ENCODE measurements at places on chromosomes 5 and 9.

GRCh38 chr5:156474251-156474650 is 147.3 kb downstream of the SGCD start:
- H3K27ac ChIP-seq, result no peak overlapping the region
- peaks cover 8% of the 10 kb centered on the region for H3K4me1 ChIP-seq
- DNase-seq, result no peak
- H3K27me3 ChIP-seq, result no peaks in the 10 kb centered on the region
- no peak overlapping the region for H3K4me3 ChIP-seq
- H3K36me3 ChIP-seq, result no peaks in the 10 kb centered on the region

DNA sequence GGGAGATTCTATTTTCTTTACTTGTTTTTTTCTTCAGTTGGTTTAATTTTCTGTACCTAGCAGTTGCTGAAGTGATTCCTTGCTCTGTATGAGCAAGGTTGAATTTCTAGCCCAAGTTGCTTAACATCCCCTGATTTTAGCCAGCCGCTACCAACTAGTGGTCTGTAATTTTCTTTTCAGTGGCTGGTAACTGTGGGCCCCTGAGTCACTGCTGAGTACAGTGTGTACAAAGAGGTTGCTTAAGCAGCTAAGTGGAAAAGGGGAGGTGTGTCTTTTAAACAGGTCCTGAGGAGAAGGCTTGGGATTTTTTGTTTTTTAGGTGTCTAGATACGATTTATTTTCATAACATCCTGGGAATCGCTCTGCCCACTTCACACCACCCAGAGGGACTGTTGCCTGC is 254.7 kb downstream of the NR3C1 start:
- H3K4me1 ChIP-seq, result no peaks in the 10 kb centered on the region
- H3K27me3 ChIP-seq, result no peaks in the 10 kb centered on the region
- H3K36me3 ChIP-seq, result no peaks in the 10 kb centered on the region

DNA sequence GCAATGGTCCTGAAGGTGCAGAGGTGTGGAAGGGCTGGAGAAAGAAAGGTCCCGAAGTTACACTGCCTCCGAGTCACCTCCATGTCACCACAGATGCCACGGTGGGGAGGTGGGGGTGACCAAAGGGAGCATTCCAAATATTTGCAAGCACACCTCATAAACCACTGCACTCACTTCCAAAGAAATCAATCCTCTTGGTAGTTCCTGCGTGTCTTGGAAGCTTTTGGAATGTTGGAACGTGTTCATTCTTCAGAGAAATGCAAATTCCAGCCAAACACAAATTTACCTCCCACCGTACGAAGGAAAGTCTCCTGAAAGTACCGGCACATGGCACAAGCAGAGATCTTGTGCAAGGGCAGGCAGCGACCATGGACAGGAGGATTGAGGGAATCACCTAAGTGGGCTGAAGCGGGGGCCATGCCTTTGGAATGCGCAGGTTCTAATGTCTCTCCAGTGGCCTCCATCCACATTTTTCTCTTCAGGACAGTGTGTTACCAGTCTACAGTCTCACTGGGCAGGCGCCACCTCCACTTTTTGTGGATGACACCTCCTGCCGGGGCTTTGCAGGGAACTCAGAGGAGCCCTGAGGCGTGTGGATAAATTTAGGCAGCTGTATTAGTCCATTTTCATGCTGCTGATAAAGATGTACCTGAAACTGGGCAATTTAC is 54.0 kb downstream of the NSUN2 start:
- H3K27me3 ChIP-seq, result peaks cover 51% of the 10 kb centered on the region
- no peak overlapping the region for H3K27ac ChIP-seq

DNA sequence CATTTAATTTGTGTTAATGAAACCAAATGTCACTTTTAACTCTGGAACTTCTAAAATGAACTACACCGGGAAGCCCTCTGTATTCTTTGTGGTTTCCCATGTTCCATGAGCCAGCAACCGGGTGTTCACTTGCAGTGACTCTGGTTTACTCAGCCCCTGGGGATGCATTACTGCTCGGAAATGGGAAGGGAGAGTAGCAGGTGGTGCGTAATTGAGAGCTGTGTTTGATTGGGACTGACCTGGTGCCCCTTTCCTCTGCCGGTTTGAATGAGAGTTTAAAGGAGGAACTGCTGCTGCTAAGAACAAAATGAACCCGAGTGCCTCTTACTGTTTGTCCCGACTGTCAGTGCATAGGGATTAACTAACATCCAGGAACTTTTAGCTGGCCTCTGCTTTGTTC is 100.1 kb upstream of the DHFR start:
- peak; percentile 71 for DNase-seq
- peaks cover 5% of the 10 kb centered on the region for H3K36me3 ChIP-seq
- no peak overlapping the region for H3K4me3 ChIP-seq
- no peaks in the 10 kb centered on the region for H3K27me3 ChIP-seq

DNA sequence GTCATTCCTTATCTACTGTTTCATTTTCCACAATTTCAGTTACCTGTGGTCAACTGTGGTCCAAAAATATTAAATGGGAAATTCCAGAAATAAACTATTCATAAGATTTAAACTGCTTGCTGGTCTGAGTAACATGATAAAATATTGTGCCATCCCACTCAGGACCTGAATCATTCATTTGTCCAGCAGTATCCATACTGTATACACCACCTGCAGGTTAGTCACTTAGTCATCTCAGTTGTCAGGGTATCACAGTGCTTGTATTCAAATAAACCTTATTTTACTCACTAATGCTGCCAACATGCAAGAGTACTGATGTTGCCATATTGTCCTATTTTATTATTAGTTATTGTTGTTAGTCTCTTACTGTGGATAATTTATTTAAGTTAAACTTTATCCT is 139.7 kb downstream of the FBXO4 start:
- no peak for DNase-seq
- H3K4me3 ChIP-seq, result no peak overlapping the region
- H3K36me3 ChIP-seq, result no peaks in the 10 kb centered on the region
- H3K27me3 ChIP-seq, result no peaks in the 10 kb centered on the region
- no peak overlapping the region for H3K27ac ChIP-seq

GRCh38 chr9:4423207-4423610 is 67.1 kb upstream of the SLC1A1 start:
- no peak overlapping the region for H3K4me3 ChIP-seq
- no peak overlapping the region for H3K27ac ChIP-seq
- no peaks in the 10 kb centered on the region for H3K36me3 ChIP-seq
- no peak for DNase-seq

DNA sequence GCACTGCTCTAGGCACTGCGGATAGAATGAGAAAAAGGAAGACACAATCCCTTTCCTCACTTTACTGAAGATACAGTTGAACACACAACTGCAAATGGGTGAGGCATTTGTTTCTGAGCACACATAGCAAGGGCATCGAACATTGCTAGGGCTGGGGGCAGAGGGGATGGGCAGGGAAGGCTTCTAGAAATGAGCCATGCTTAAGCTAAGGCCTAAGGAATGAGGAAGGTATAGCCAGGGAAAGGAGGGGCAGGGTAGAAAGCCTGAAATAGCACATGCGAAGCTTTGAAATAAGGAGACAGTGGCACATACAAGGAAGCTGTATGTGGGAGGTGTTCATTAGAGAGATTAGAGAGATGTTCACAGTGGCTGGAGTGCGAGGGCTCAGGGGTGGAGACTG is 92.7 kb downstream of the KIF4B start:
- no peak for DNase-seq
- no peaks in the 10 kb centered on the region for H3K27me3 ChIP-seq
- H3K4me3 ChIP-seq, result no peak overlapping the region

- H3K4me1 ChIP-seq, result no peaks in the 10 kb centered on the region
- H3K4me3 ChIP-seq, result no peak overlapping the region
- no peaks in the 10 kb centered on the region for H3K27me3 ChIP-seq
Measured at GRCh38 chr5:154300207-154300883, 109.8 kb downstream of the GALNT10 start.

DNA sequence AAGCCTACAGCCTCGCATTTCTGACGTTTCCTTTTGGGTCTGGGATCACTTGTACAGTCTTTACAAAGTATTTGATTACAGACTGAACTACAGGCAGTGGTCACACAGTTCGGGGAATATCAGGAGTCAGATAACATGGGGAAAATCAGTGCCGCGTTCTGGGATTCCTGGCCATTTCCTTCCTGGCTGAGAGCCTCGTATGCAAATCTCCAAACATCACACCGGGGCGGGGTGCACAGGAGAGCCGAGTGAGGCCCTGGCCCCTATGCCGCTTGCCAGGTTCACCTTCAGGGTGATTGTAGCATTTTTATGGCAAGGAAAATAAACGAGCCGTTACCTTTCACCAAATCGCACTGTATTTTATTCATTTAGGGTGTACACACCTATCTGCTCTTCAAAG is 29.6 kb upstream of the SLC9A3 start:
- no peaks in the 10 kb centered on the region for H3K27me3 ChIP-seq
- H3K4me3 ChIP-seq, result no peak overlapping the region
- no peak overlapping the region for H3K27ac ChIP-seq

DNA sequence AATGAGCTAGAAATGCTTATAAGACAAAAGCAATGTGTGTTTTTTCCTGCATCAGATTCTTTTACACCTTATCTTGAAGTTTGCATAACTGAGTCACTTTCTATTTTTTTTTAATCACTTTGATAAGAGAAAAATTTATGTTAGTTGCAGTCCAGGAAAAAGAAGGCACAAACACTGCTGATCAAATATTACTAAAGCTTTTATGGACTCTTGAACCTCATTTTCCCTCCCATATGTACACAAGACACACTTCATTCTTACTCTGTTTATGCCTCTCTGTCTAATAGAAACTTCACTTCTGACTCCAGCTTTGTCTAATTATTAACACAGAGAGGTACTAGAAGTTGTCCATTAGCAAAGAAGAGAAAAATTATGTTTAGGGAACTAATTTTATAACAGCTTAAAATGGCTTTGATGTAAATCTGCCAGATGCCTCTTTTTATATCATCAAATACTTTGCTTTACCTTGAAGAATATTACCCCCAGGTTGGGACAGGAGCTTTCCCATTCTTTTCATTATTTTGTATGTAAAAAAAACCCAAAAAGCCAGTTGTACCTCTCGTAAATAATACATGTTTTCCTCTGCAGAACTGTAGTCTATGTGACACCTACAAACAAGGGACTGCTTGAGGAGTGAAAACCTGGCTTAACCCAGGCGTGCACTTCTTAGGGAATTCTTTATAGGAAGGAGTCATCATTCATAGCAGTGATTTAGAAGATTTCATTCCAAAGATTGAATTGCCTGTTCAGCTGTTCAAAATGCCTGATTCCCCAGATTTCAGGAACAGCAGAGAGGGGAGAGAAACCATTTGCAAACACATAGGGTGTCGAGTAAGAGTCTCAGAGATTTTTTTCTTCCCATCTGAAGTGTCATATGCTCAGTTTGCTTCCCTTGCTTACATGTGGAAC is 72.6 kb downstream of the DAPK1 start:
- peaks cover 17% of the 10 kb centered on the region for H3K4me1 ChIP-seq
- H3K36me3 ChIP-seq, result peaks cover 9% of the 10 kb centered on the region
- no peak overlapping the region for H3K27ac ChIP-seq

DNA sequence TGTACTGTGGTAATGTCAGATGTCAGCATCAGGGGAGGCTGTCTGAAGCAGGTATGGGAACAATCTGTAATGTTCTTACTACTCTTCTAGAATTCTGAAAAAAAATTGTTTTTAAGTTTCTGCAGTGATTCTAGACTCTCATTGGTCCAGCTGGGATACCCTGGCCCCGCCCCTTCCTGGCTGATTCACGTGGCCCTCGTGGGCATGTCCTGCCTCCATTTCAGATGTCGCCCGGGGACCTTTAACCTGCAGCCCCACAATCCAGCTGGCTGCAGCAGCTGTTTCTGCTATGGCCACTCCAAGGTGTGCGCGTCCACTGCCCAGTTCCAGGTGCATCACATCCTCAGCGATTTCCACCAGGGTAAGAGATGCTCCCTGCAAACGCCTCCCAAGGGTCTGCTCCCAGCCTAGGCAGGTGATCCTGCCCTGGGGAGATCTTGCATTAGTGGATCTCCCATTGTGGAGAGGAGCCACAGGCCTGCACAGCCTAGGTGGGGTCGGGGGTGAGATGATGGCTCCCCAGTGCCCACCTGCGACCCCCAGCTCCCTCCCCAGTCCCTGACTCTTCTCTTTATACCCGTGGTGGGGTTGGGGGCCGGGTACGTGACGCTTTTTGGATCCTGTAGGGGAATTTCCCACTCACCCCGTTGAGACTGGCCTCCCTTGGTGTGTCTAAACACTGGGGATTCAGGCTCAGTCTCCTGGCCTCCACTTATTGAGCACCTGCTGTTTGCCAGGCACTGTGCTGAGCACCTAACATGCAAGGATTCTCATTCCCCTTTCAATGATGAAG is 36.5 kb downstream of the LAMC3 start:
- no peak overlapping the region for H3K27ac ChIP-seq
- no peak overlapping the region for H3K4me3 ChIP-seq
- no peak for DNase-seq
- H3K27me3 ChIP-seq, result peaks cover 29% of the 10 kb centered on the region
- no peaks in the 10 kb centered on the region for H3K36me3 ChIP-seq
- H3K4me1 ChIP-seq, result no peaks in the 10 kb centered on the region

- H3K4me1 ChIP-seq, result no peaks in the 10 kb centered on the region
- H3K27ac ChIP-seq, result no peak within 1 kb of the TSS
- DNase-seq, result peak; percentile 80
- no peaks in the 10 kb centered on the region for H3K36me3 ChIP-seq
- H3K4me3 ChIP-seq, result peak within 1 kb of the TSS; percentile 81
Measured at GRCh38 chr5:79235634-79236361, at the start of gene JMY. Gene JMY, plus strand, starts transcription at chr5:79236131. Its CDS starts 520 bp downstream, at chr5:79236651.

- no peaks in the 10 kb centered on the region for H3K36me3 ChIP-seq
- no peak overlapping the region for H3K4me3 ChIP-seq
- no peaks in the 10 kb centered on the region for H3K27me3 ChIP-seq
- H3K27ac ChIP-seq, result no peak overlapping the region
Measured at GRCh38 chr9:35822926-35823325, 5.6 kb downstream of the FAM221B start.

DNA sequence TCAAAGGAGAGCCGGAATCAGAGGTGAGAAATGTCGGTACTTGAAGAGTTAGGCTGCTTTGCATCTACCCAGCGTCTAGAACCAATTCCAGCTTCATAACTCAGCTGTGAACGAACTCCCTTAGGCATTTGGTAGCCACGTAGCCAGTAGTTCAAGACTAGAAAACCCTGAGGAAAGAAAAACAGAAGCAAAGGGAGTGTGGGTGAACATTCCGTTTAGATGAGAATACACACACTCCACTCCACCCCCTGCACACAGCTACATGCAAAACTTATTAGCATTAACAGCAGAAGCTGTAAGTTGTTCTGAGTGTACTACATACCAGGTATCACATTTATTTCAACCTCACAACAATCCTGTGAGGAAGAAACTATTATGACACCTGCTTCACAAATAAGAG is 78.3 kb downstream of the SMIM23 start:
- no peaks in the 10 kb centered on the region for H3K27me3 ChIP-seq
- H3K4me3 ChIP-seq, result no peak overlapping the region
- H3K27ac ChIP-seq, result no peak overlapping the region
- no peaks in the 10 kb centered on the region for H3K4me1 ChIP-seq
- no peak for DNase-seq

- no peaks in the 10 kb centered on the region for H3K27me3 ChIP-seq
- no peak overlapping the region for H3K4me3 ChIP-seq
- H3K36me3 ChIP-seq, result no peaks in the 10 kb centered on the region
- no peak overlapping the region for H3K27ac ChIP-seq
- no peak for DNase-seq
Measured at GRCh38 chr9:37167456-37168047, 47.2 kb downstream of the ZCCHC7 start.

All from neuronal stem cell (in vitro differentiated cells).